ENCODE measurements at places on chromosomes 2 and 18.

DNA sequence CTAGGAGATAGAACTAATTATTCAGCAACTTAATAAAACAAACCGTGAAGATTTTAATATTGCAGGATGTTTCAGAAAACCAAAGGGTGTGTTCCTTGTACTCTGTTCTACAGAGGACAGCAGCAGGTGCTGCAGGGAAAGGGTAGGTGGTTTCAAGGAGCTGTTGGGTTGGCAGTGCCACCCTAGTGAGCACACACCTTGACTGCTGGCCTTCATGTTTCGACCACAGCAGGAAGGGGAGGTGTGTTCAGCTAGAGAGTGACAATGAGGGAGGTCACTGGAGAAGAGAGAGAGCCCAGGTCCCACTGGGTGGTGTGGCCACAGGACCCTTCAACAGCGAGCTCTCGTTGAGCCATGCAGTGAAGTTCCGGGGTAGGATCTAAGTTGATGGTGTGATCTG lies 98.6 kb downstream of the ZNF236 start:
- no peak for DNase-seq
- peaks cover 82% of the 10 kb centered on the region for H3K36me3 ChIP-seq
- no peaks in the 10 kb centered on the region for H3K27me3 ChIP-seq
- H3K4me3 ChIP-seq: no peak overlapping the region
- no peaks in the 10 kb centered on the region for H3K4me1 ChIP-seq

GRCh38 chr2:169683425-169684134 lies 10.6 kb downstream of the CFAP210 start:
- no peak overlapping the region for H3K27ac ChIP-seq
- DNase-seq: no peak
- H3K4me3 ChIP-seq: no peak overlapping the region
- no peaks in the 10 kb centered on the region for H3K36me3 ChIP-seq
- H3K4me1 ChIP-seq: no peaks in the 10 kb centered on the region
- H3K27me3 ChIP-seq: no peaks in the 10 kb centered on the region

DNA sequence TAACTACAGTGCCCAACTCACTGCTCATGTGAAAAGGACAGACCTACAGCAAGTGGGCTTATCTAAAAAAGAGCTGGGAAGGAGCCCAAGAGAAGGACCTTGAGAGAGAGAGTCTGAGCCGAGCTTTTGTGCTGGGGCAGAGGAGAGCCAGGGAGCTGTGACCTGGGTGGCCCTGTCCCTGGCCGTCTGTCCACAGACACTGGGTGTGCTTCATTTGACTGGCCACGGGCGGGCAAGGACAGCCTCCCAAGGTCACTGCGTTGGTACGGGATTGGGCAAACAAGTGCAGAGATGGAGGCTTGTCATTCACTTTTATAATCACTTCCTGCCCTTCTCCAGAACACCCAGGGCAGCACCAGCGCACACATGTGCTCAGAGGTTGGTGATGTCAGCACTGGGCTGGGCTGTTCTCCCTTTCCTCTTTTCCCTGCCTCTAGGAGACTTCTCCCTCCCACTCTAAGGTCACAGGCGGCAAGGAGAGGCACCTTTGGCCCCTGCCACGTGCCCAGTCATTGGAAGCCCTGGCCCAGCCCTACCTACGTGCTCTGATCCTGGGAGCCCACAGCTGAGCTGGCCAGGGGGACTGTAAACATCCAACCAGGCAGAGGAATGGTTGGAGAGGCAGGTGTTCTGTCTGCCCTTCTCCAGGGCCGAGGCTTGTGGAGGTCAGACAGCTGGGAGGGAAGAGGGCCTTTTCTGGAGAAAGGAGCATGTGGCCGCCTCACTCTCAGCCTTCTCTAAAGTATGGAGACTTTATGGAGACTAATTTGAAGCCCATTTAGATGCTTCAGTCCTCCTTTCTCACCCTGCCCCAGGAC lies 6.4 kb upstream of the PSD4 start:
- H3K4me1 ChIP-seq: peaks cover 11% of the 10 kb centered on the region
- H3K36me3 ChIP-seq: no peaks in the 10 kb centered on the region
- H3K27me3 ChIP-seq: no peaks in the 10 kb centered on the region
- H3K4me3 ChIP-seq: no peak overlapping the region
- peak overlapping the region; percentile 24 for H3K27ac ChIP-seq

GRCh38 chr18:44961288-44961995 lies 280.8 kb downstream of the SETBP1 start:
- H3K27me3 ChIP-seq: no peaks in the 10 kb centered on the region
- H3K36me3 ChIP-seq: no peaks in the 10 kb centered on the region
- no peak overlapping the region for H3K4me3 ChIP-seq
- no peak for DNase-seq
- peaks cover 6% of the 10 kb centered on the region for H3K4me1 ChIP-seq

GRCh38 chr18:44859751-44860439 lies 179.2 kb downstream of the SETBP1 start:
- no peaks in the 10 kb centered on the region for H3K27me3 ChIP-seq
- no peak overlapping the region for H3K4me3 ChIP-seq
- no peak overlapping the region for H3K27ac ChIP-seq
- H3K4me1 ChIP-seq: peaks cover 13% of the 10 kb centered on the region
- H3K36me3 ChIP-seq: no peaks in the 10 kb centered on the region

GRCh38 chr2:27627963-27628766 lies 647 bp downstream of the CCDC121 start:
- H3K4me1 ChIP-seq: peaks cover 12% of the 10 kb centered on the region
- peak overlapping the region; percentile 86 for H3K4me3 ChIP-seq
- no peaks in the 10 kb centered on the region for H3K27me3 ChIP-seq
- H3K36me3 ChIP-seq: peaks cover 38% of the 10 kb centered on the region
- peak overlapping the region; percentile 73 for H3K27ac ChIP-seq

DNA sequence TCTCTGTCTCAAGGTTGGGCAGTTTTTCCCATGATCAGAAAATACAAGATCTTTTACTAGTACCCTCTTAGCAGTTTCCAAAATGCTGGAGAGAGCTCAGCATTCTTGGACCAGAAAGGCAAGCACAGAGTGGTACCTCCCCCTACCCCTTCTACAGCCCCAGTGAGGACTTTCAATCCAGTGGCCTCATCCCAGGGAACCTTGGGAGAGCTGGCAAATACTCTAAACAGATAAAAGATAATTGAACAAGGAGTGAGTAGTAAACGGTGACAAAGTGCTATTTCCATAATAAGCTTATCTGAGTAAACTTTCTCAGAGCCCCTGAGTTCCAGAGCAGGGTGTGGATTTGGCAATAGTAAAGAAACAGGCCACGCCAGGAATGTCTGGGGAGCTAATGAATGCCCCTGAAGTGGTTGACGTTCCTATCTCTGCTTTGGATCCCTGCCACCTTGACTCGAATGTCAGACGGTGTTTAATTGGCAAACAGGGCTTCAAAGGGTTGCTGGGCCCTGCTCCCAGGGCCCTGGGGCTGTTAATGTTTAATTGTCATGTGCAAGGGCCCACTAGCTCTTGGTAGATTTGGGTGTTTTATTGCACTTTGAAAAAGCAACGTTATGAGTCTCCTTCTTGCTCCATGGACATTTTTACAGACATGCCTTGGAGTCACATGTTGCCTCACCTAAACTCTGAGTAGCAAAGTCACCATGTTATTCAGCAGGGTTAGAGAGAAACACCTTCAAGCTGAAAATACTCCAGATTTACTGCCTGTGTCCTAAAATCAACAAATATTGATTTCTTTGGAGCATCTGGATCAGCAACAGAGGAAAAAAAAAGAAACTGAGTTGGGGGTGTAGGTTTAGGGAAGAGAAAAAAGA lies 239.9 kb downstream of the CYRIA start:
- H3K4me3 ChIP-seq: no peak overlapping the region
- no peaks in the 10 kb centered on the region for H3K36me3 ChIP-seq
- H3K27ac ChIP-seq: peak overlapping the region; percentile 28
- H3K4me1 ChIP-seq: no peaks in the 10 kb centered on the region

GRCh38 chr18:57659460-57660102 lies 37.9 kb upstream of the NARS1 start:
- H3K27me3 ChIP-seq: no peaks in the 10 kb centered on the region
- peaks cover 39% of the 10 kb centered on the region for H3K36me3 ChIP-seq
- no peak overlapping the region for H3K4me3 ChIP-seq
- DNase-seq: no peak

- DNase-seq: no peak
- no peak overlapping the region for H3K27ac ChIP-seq
- H3K4me3 ChIP-seq: no peak overlapping the region
Observed at GRCh38 chr2:179021258-179021657, 28.7 kb downstream of the CCDC141 start.

GRCh38 chr2:8462899-8463648 lies 218.8 kb upstream of the ID2 start:
- no peaks in the 10 kb centered on the region for H3K4me1 ChIP-seq
- H3K27ac ChIP-seq: no peak overlapping the region
- H3K4me3 ChIP-seq: no peak overlapping the region
- H3K36me3 ChIP-seq: no peaks in the 10 kb centered on the region
- DNase-seq: no peak

DNA sequence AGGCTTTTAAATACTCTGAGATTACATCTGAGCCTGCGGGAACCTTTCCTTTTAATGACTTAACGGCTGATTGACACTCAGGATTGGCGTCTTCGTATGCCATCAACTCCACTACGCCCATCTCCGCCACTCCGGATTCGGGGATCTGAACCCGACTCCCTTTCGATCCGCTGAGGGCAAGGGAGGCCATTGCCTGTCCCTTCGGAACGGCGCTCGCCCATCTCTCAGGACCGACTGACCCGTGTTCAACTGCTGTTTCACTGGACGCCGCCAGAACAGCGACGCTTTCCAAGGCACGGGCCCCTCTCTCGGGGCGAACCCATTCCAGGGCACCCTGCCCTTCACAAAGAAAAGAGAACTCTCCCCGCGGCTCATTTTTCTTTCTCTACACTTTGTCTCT lies 90.4 kb downstream of the PID1 start:
- H3K4me3 ChIP-seq: no peak overlapping the region
- no peaks in the 10 kb centered on the region for H3K36me3 ChIP-seq
- H3K4me1 ChIP-seq: no peaks in the 10 kb centered on the region
- no peaks in the 10 kb centered on the region for H3K27me3 ChIP-seq
